ENCODE measurements at places on chromosomes 1 and 21. TPM values are rescaled to one million over a fixed set of nuclear protein-coding genes. Genes with fewer than 3 reads are reported as not detected.

OR2M3 gene
- total RNA-seq, result not detected

TBX15 gene
- not detected for total RNA-seq

PRR9 gene
- not detected for total RNA-seq

HAO2 gene
- not detected for total RNA-seq

PLA2G2C gene
- not detected for total RNA-seq

UBR4 gene
- total RNA-seq, result 123 TPM

TATDN3 gene
- total RNA-seq, result 17.2 TPM

LDLRAD1 gene
- not detected for total RNA-seq

TDRD10 gene
- total RNA-seq, result 0.29 TPM

CD1E gene
- 0.61 TPM for total RNA-seq

CCDC185 gene
- total RNA-seq, result not detected
